ENCODE measurements at places on chromosomes 11 and 22. TPM values are rescaled to one million over a fixed set of nuclear protein-coding genes. Genes with fewer than 3 reads are reported as not detected.

MAPK8IP2 gene
- 0.62 TPM for total RNA-seq

PYGM gene
- 4.5 TPM for total RNA-seq

OR5B2 gene
- total RNA-seq: not detected

MB gene
- 0.69 TPM for total RNA-seq

APOBEC3B gene
- 27.1 TPM for total RNA-seq

UBQLNL gene
- not detected for total RNA-seq

ZNF280A gene
- total RNA-seq: not detected

MMP7 gene
- not detected for total RNA-seq

NLRP6 gene
- total RNA-seq: 3.2 TPM

SLC22A25 gene
- not detected for total RNA-seq

PANX3 gene
- total RNA-seq: not detected

GRK3 gene
- total RNA-seq: 31.9 TPM

WEE1 gene
- 41.6 TPM for total RNA-seq

E2F8 gene
- total RNA-seq: 21.1 TPM

PMM1 gene
- 86.2 TPM for total RNA-seq

RFPL2 gene
- total RNA-seq: not detected

SUSD2 gene
- 0.60 TPM for total RNA-seq

MUC5AC gene
- not detected for total RNA-seq

TBX1 gene
- not detected for total RNA-seq

APOL5 gene
- not detected for total RNA-seq

LRRC55 gene
- not detected for total RNA-seq

CLDN5 gene
- 0.36 TPM for total RNA-seq

IL18BP gene
- total RNA-seq: 19.0 TPM

RIN1 gene
- 1.8 TPM for total RNA-seq

MMP13 gene
- not detected for total RNA-seq

CRACR2B gene
- total RNA-seq: 5.5 TPM

SCT gene
- total RNA-seq: not detected

ROM1 gene
- total RNA-seq: 6.7 TPM

PRSS23 gene
- 1.4 TPM for total RNA-seq

ATP6V1E1 gene
- 83.4 TPM for total RNA-seq

POTEH gene
- not detected for total RNA-seq

PHF21B gene
- total RNA-seq: 0.83 TPM

GAL3ST3 gene
- total RNA-seq: 0.36 TPM

MAP6 gene
- 0.16 TPM for total RNA-seq

CDON gene
- total RNA-seq: 1.9 TPM

SNX15 gene
- total RNA-seq: 31.5 TPM

ZBED5 gene
- total RNA-seq: 46.1 TPM

HBE1 gene
- total RNA-seq: not detected

DKK3 gene
- total RNA-seq: 0.19 TPM

CTSW gene
- 27.8 TPM for total RNA-seq
